T47D (cell line): ENCODE measurements at places on chromosomes 11 and 22.

GRCh38 chr11:78804991-78805390 lies 230.3 kb upstream of the NARS2 start:
- no peak for DNase-seq

DNA sequence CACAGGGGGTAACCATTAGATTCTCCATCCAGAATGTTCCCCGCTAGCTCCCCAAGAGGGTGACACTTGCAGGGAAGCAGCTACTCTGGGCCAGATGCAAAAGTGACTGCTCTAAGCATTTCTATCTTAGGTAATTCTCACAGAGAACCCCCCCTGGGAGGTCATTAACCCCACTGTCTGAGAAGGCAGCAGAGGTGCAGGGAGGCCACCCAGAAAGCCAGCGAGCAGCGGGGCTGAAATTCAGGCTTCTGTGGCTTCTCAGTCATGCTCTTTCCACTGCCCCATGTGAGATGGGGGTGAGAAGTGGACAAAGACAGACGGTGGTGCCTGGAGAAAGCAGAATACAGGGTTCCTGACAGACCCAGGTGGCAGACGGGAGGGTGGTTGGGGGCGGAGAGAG lies 114.4 kb upstream of the ASPHD2 start:
- no peak for DNase-seq

- no peak for DNase-seq
Measured at GRCh38 chr11:26960281-26960680, 33.6 kb upstream of the FIBIN start.

GRCh38 chr11:22089609-22090008 lies 103.3 kb upstream of the ANO5 start:
- DNase-seq, result no peak
